Midbrain (tissue), 1 donor: ENCODE measurements at places on chromosomes 5 and 9.

DNA sequence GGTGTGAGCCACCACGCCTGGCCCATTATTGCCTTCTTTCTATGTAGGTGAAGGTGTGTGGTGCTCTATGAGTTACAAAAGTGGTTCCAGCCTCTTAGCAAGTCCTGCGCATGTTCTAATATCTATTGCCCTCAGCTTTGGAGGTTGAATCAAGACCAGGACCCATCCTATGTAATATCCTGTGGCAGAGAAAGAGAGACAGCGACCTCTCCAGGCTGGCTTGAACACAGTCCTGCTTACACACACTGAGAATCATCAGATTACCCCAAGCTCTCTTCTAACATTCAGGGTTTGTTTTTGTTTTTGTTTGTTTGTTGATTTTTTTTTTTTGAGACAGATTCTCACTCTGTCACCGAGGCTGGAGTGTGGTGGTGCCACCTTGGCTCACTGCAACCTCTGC lies 94.7 kb upstream of the OSMR start:
- peak; percentile 6 for DNase-seq

GRCh38 chr5:128192368-128192767 lies 108.8 kb downstream of the SLC12A2 start:
- DNase-seq, result no peak

DNA sequence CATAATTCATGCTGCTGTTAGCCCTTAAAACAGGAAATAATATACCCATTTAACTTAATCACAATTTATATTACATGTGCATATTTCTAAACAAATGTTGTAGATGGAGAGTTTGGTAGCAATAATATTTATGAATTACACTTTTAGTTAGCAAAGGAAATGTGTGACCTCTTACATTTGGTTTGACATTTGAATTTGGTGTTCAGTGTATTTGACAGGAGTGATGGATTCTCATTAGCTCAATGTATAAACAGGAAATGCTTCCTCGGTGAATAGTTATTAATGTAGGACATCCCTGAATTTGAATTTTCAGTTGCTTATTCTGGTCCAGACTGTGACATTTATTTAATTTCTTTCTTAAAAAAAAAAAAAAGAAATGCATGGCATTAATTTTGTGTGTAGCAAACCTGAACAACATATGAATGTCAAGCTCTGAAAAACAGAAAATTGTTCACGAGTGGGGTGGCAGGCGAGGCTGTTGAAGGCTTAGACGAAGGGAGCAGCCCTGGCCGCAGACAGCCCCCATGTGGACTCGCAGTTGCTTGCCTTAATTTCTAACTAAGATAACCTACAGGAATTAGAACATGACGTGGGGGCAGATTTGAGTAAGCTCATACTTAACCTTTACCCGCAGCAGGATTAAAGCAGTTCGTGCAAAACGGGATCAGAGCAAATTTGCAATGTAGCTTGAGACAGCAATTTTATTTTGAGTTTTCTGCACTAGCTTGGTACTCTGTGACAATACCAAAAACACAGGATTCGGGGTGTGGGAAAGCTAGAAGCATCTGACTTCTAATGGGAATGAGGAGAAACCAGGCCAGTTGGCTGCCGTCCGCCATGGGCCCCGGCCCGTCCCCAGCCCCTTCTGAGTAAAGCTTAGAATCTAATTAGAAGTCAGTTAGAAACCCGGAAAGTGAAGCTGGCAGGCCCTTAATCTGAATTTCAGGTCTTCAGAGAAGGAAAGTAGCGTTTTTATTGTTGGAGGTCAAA lies 134.3 kb downstream of the MACROH2A1 start:
- no peak for DNase-seq

- DNase-seq, result no peak
These were observed 38.4 kb downstream of the ZSWIM6 start for GRCh38 chr5:61370506-61370905.

GRCh38 chr9:38214432-38214831 lies 145.4 kb upstream of the SHB start:
- no peak for DNase-seq

DNA sequence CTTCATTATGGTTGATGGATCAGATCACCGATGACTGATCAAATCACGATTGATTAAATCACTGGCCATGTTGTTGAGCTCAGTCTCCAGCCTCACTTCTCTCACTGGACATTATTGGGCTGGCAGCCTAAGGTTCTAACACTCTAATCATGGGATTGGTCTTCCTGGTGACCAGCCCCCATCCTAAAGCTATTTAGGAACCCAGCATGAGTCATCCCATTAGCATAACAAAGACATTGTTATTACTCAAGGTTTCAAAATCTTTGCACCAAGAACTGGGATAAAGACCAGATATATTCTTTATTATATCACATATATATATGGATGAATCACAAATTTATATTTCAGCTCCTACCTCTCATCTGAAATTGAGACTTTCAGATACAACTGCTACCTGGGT lies 272.1 kb upstream of the IL12B start:
- no peak for DNase-seq

DNA sequence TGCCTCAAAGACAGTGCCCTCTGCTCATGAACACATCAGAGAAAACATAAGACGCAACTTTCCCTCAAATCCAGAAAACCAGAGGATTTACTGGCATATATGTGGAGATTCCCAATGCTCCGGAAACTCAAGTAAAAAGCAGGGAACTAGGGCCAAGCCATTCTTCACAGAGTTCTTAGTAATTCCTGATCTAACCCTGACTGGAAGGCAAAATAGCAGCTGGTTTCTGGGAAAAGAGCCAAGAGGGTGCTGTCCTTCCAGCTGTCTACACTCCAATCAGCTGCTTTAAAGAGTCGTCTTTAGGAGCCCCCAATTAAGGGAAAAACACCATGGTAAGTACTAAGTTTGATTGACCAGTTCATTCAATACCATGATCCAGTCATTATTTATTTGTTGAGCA lies 49.6 kb downstream of the GNA14 start:
- no peak for DNase-seq

DNA sequence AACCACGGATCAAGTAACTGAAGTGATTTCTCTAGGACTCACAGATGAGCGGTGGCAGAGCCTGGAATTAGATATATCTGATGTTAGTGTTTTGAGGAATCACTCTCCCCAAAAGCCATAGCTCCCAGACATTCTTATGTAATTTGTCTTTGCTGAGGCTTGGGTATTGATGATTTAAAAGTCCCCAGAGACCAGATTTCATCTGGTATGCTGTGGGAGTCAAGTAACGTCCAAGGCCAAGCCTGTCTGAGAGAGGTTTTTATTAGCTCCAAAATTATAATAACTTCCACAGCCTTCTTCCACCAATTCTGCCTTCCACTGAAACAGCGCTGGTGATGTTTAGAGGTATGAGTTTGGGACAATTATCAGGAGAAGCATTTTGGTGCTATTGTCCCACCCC lies 21.3 kb upstream of the KCNIP1 start:
- no peak for DNase-seq

GRCh38 chr9:83656032-83656680 lies 33.2 kb downstream of the IDNK start:
- no peak for DNase-seq

DNA sequence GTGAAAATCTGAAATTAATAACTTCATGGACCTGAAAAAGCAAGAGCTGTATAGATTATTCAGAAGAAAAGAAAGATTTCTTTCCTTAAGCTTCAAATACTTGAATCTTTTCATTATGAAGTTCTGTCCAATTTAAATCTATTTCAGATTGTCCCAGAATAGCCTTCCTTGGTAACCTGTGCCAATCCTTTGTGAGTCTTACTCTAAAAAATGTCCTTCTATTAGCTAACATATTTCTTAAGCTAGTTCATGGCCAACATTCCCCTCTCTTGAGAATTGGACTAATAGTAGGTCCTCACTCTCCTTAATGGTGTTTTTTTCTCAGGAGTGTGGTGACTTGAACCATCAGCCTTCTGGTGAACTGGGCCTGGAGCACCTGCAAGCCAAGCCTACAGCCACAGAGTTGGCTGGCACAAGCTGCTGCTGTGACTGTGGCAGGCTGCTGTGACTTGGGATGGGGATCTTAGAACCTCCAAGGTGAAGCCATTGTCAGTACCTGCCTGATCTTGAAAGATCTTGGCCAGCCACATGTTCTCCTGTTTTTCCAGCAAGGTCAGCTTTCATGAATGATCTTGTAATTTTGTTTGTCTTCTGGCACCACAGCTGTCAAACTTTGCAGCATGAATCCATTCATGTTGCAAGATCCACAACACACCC lies 262.6 kb upstream of the MAP3K1 start:
- DNase-seq, result no peak

DNA sequence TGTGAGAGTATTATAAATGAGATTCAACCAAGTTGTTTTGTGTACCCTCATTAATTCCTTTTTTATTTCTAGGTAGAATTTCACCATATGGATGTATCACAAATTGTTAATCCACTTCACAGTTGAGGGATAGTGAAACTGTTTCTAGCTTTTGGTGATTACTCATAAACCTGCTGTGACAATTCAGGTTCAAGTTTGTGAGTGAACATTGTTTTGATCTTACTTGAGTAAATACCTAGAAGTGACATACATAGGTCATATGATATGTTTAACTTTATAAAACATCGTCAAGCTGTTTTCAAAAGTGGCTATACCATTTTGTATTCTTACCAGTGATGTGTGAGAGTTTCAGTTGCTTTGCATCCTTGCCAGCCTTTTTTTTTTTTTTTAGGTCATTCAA lies 112.9 kb downstream of the CAMK4 start:
- DNase-seq, result no peak

- DNase-seq, result no peak
These were observed 52.1 kb downstream of the GRIA1 start for GRCh38 chr5:153542536-153542935.

- DNase-seq, result peak; percentile 88
These were observed at the start of gene DCAF10 for GRCh38 chr9:37800631-37801286. Gene DCAF10 (plus strand): TSS chr9:37800797. CDS start chr9:37800867, 70 bp downstream.

- peak; percentile 50 for DNase-seq
These were observed 29.2 kb downstream of the NR2F1 start for GRCh38 chr5:93611976-93612854.

- no peak for DNase-seq
These were observed 10.7 kb upstream of the AGPAT2 start for GRCh38 chr9:136697821-136698526.

GRCh38 chr9:99181621-99182020 lies 40.1 kb downstream of the ALG2 start:
- no peak for DNase-seq

DNA sequence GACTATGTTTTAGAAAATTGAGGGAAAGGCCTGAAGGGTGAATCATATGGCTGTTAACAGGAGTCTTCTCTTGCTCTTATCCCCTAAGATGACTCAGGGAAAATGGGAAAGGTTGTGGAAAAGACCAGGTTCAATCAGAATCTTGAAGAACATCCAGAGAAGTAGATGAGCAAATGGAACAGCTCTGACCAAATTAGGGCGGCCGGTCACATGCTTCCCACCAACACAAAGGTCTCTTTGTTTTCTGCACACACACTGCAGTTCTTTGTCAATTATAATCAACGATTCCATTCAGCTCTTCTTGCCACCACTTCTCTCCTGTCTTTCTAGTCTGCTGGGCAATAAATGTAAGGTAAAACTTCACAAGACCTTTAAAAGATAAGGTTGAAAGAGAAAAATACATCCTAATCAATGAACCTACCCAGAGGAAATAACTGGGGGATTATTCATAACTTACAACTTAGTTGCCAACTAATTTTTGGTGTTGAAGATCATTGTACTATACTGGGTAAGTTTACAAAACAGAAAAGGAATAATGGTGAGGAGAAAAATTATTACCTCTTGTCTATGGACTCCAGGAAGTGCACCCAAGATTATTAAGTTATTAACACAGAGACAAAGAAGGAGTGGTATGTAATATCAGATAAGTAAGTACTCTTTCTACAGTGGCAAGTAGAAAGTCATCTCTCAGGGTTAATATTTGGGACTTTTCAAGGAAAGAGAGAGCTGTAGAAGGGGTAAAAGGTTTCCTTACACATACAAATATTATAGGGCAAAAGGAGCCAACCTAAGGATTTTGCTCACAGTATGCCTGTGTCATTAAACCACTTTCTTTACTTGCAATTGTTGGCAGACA lies 441.9 kb upstream of the PIK3R1 start:
- peak; percentile 92 for DNase-seq
